ENCODE measurements at places on chromosomes 5 and 9.

DNA sequence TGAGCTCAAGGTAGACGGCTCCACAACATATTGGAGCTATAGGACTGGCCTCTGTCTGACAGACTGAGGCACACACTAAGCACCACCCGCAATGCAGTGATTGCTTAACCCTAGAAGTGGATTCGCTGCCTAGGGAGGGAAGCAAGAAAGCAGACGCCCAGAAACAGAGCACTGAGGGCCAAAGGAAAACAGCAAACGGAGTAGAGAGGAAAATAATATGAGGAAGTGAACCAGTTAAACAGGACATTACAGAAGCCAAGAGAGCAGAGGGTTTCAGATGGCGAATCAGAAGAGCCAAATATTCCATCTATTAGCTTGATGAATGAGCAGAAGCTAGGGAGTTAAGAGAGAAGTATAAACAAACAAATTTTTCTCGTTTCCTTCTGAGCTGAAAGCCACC is 139.2 kb upstream of the LHFPL2 start:
- DNase-seq: no peak

GRCh38 chr5:69467442-69468225 is 25.0 kb upstream of the OCLN start:
- DNase-seq: no peak

DNA sequence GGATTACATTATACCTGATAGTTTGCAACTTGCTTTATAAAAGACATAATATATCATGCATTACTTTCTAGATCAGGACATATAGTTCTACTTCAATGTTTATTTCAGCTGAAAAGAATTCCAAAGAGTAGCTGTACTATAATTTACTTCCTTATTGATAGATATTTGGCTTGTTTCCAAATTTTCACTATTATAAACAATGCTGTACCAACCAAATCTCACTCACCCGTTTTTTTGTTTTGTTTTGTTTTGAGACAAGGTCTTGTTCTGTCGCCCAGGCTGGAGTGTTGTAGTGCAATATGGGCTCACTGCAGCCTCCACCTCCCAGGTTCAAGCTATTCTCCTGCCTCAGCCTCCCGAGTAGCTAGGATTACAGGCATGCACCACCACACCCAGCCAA is 132.7 kb downstream of the GNAQ start:
- no peak for DNase-seq

DNA sequence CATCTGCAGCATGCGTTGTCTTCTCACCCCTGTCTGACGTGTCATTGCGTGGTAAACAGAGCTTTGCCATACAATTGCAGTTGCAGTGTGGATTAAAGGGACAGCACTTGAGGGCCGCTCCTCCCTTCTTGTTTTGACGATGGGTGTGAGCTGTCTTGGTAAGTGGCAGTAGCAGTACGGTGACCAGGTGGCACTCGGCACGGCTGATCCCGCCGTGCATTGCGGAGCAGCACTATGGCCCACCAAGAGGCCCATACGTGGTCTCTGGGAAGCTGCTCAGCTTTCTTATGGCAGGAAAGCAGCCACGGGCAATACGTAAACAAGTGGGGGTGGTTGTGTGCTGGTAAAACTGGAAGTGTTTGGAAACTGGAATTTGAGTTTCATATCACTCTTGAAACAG is 25.1 kb downstream of the EHMT1 start:
- no peak for DNase-seq

- DNase-seq: no peak
Observed at GRCh38 chr9:117095081-117095480, 319.8 kb downstream of the ASTN2 start.

DNA sequence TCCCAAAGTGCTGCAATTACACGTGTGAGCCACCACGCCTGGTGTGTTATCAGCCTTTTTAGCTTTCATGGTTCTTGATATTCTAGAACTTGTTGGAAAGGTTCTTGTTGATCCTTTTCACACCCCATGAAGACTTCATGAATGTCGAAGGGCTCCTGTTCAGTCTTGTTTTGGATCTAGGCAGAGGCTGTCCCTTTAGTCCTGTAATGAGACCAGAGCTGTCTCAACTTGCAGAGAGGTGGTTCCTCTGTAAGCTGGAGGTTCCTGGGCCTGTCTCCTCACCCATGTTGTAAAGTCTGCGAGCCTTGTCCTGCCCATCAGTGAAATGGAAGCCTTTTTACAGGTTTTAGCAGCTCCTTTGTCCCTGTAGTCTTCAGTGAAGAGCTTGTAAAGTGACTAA is 38.2 kb downstream of the PRRC2B start:
- no peak for DNase-seq

- no peak for DNase-seq
Observed at GRCh38 chr5:133295520-133295919, 243.7 kb downstream of the HSPA4 start.

- no peak for DNase-seq
Observed at GRCh38 chr9:114969269-114969668, 38.9 kb upstream of the TNFSF8 start.

GRCh38 chr5:5308319-5308718 is 114.2 kb upstream of the ICE1 start:
- no peak for DNase-seq

- DNase-seq: no peak
Observed at GRCh38 chr9:36717276-36717675, 144.6 kb downstream of the MELK start.

DNA sequence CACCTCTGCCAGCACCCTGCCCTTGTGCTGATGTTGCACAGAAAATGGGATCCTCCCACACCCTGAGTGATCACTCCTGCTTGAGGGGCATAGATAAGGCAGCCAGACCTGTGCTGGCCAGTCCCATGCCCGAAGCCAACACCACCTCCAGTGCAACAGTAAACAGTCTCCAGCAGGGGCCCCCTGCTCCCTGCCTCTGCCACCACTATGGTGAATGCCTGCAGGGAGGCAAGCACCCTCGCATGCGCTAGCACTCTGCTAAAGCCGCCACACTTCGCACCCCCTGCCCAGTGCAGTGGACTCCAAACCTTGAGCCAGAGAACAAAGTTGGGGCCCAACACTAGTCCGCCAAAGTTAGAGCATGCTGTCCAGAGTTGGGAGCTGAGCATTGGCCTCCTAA is 118.7 kb downstream of the PJA2 start:
- no peak for DNase-seq

- no peak for DNase-seq
Observed at GRCh38 chr5:116046261-116046660, 14.0 kb downstream of the ARL14EPL start.

DNA sequence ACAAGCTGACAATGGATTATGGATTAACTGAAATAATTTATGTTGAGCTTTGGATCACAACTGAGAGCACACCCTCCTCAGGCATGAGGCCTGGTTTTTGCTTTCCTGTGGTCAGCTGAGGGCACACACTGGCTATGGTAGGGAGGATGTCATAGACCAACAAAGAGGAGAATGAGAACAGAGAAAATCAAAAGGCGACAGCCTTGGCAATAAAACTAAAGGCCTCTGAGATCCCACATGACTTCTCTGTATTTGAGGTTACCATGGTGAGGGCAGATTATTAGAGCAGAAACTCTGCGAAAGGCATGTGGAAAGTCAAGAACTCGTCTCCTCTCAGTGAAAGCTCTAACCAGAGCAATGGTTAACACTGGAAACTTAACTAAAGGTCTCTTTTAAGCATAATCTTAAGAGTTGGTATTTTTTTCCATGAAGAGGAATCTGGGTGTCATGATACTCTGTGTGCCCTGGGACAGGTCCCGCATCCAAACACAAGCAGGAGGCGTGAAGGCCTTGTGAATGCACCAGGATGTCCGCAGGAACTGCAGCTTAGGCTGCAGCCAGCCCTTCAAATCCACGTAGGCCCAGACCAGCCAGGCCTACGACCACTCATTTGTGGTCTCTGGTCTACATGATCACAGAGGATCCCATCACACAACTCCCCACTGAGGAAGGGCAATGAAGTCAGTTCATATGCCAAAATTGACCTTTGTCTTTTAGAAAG is 12.4 kb upstream of the MEIKIN start:
- DNase-seq: no peak

- DNase-seq: peak; percentile 56
Observed at GRCh38 chr5:138186002-138186447, 7.1 kb downstream of the KIF20A start.

DNA sequence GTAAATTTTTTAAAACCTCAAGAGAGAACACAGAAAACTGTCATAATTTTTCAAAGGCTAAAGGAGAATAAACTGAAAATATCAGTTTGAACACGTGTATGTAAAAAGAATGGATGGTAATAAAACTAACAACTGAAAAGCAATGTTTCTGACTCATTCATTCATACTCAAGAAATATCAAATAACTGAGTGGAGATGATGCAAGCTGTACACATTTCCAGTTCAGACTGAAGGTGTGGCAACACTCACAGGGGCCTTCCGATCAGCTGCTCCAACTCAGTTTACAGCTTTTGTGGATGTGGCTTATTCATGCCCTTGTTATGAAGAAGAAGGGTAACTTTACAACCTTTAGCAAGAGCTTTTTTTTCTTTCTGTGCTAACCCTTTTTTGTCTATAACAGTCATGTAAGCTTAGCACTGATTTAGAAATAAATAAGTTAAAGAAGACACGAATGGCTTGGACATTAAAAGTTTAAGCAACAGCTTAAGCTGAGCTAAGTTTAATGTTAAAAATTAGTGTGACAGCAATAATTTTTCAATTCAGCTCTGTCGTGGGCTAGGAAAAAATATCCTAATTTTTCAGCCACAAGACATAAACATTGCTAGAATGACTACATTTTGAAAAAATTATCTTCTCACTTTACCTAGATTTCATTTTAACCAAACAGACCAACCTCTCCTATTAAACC is 453.5 kb downstream of the RAB3C start:
- peak; percentile 69 for DNase-seq

- no peak for DNase-seq
Observed at GRCh38 chr9:108463932-108464606, 391.7 kb downstream of the ACTL7B start.

GRCh38 chr5:136047858-136048257 is 19.1 kb downstream of the TGFBI start:
- DNase-seq: peak; percentile 23

DNA sequence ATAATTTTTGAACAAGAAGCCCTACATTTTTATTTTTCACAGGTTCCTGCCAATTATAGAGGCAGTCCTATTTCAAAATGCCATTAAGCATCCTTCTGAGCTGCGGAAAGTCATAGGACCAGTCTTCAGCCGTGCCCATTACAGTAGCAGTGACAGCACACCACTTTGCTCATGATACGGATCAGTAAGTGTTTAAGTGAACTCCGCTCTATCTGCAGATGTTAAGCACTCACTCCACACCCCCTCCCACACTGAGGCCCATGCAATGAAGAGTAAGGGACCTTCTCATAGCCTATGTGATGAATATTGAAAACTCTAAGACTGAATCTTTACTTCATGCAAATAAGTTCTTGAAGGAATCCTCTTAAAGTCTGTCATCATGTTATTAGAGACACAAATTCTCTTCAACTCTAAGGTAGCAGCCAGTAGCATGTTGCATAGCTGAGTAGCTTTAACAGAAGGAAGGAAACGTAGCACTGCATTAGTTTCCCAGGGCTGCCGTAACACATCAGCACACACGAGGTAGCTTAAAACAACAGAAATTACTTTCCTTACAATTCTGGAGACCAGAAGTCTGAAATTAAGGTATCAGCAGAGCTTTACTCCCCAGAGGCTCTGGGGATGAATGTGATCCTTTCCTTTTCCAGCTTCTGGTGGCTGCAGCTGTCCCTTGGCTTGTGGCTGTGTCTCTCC is 20.3 kb upstream of the TAF11L2 start:
- no peak for DNase-seq

- DNase-seq: peak; percentile 72
Observed at GRCh38 chr5:39274398-39275085, 55.2 kb upstream of the FYB1 start.

DNA sequence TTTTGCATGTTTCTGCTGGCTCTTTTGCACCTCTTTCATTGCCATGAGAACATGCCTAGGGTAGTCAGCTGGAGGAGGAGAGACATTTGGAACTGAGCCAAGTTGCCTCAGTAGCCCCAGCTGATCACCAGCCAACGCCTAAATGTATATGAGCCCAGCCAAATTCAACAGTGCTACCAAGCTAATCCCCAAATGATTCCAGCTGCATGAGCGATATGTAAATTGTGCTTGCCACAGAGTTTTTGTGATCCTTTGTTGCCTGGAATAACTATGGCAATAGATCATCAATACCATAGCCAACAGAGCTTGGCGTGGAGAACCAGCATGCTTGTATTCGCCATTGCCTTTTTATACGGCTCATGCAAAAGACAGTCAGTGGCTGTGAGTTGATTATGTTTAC is 110.5 kb downstream of the PRDM6 start:
- no peak for DNase-seq

DNA sequence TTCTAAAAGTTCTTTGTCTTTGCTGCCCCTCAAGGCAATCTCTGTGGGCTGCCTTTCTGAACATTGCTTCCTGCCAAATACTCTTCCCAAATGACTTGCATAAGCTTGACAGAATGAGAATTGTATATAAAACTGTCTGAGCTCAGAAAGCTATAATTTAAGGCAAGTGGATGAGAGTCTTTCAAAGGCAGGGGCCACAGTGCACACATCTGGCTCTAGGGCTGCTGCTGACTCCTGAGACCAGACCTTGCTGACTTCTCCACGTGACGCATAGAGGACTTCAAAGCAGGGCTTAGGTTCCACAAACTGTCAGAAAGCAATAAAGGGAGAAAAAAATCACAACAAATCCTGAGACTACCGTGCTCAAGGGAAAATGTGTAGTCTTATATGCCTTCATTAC is 79.4 kb upstream of the DIRAS2 start:
- DNase-seq: no peak

- DNase-seq: peak; percentile 24
Observed at GRCh38 chr5:170006021-170006420, 25.7 kb upstream of the INSYN2B start.

DNA sequence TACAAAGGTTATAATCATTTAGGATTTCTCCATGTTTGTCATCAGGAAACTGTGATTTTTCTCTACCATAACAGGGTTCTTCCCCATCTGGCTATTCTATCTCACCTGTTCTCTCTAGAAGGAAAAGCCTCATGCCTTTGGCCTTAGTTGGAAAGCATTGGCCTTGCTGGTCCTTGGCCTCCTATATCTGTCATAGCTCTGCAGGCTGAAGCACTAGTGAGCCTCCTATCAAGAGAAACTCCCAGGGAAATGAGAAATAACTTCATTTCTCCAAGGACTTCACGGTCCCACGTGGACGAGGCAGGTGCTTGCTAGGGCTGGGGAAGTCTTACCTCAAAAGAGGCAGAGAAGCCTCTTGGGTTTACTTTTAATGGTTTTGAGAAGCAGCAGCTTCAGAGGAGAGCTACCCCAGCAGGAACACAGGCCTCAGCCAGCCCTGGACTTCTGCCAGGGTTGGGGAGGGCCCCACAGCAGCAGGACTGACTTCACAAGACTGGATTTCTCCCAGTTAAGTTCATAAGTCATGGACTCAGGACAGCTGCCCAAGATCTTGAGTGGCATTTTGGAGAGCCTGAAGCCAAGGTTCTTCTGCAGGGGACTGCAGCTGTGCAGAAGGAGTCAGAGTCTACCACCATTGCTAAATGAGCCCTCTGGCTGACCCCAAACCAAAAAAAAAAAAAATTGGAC is 15.8 kb upstream of the PSAT1 start:
- no peak for DNase-seq
